ENCODE measurements at places on chromosomes 5 and 9.

DNA sequence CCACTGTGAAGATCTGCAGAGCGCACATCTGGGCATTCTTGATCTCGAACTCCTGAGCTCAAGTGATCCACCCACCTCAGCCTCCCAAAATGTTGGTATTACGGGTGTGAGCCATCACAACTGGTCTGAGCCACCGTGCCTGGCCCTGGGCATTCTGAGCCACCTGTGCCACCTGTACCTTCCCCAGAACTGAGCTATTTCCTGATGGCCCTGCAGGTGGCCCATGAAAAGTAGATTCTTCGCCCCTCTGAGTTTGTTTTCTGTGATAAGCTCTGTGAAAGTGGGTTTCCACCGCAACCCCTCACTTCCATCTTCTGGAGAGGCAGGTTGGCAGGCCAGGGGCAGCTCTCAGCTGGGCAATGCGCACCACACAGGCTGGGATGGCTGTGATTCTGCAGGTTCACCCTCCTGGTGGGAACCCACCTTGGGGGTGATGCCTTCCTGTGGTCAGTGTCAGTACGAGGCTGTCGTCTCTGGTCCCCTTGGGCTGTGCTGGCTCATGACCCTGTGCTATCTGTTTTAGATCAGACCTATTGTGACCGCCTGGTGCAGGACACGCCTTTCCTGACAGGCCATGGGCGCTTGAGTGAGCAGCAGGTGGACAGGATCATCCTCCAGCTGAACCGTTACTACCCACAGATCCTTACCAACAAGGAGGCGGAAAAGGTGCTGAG, 11.3 kb downstream of the CARD19 start:
- no peak for DNase-seq

DNA sequence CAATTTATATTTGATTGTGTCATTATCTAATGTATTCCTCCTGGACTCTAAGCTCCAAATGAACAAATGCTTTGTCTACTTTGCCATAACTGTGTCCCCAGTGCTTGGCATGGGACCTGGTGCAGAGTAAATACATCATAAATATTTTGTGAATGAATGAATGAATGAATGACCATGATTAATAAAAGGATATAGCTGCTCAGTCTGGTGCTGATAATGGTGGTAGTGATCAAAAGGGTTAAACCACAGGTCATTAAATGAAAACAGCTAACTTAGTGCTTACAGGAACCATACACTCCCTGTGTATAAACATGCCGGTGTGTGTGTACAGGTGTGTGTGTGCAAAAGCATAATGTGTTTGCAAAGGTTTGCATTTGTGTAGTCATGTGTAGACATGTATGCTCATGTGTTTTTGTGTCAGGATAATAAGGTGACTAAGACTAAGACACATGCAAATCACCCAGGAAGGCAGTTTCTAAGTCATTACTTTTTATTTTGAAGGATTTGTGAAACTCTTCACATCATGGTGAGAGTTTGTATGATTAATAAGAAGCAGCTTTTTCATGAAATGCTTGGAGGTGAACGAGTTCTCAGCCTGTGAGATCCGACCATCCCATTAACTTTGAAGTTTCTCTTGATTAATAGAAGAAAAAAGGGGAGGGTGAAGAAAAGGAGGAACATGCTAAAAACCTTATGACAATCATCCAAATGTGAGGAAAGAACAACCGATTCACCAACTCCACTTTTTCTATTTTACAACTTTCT, 24.6 kb downstream of the SPARC start:
- DNase-seq, result no peak

DNA sequence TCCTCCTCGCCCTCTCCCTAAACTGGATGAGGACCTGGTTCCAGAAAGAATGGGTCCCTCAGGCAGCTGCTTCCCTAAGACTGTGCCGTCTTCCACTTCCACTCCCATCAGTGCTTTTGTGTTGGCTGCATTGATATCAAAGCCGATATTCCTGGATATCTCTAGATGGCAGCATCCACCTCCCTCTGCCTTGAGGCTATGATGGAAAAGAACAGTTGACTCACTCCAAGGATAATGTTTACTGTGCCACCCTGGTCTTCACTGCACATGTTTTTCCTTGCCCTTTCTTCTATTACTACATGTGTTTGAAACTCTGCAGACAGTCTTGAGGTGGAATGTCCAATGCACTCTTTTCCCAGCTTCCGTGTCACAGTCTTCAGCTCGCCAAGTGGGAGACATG, 211.6 kb downstream of the MAST4 start:
- DNase-seq, result peak; percentile 28

DNA sequence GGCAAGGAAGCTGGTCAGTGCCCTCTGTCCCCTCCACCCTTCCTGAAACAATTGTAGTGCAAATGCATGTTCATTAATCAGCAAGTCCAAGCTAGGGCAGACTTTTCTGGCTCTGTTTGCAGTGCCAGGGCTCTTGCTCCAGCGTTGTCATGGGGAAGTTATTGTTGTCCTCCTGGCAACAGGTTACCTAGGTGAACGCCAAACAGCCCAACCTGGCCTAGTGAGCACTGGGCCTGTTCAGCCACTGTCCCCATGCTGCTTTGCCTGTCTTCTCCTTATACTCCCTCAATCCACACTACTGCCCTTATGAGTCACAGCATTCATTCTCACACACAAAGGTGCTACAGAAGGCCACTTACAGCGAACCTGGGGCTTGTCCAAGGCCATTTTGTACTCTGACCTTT, 34.5 kb upstream of the GLIS3 start:
- DNase-seq, result no peak

- no peak for DNase-seq
Observed at GRCh38 chr5:37015795-37016666, 139.5 kb downstream of the NIPBL start.

GRCh38 chr5:132074772-132075718, 1.5 kb downstream of the CSF2 start:
- DNase-seq, result no peak

GRCh38 chr9:129567842-129568559, 52.9 kb downstream of the C9orf50 start:
- no peak for DNase-seq

GRCh38 chr5:160097991-160098390, 21.3 kb downstream of the PWWP2A start:
- no peak for DNase-seq

- DNase-seq, result no peak
Observed at GRCh38 chr9:93905473-93906133, 49.6 kb downstream of the BARX1 start.

GRCh38 chr5:136145030-136145429, 12.4 kb downstream of the SMAD5 start:
- no peak for DNase-seq

DNA sequence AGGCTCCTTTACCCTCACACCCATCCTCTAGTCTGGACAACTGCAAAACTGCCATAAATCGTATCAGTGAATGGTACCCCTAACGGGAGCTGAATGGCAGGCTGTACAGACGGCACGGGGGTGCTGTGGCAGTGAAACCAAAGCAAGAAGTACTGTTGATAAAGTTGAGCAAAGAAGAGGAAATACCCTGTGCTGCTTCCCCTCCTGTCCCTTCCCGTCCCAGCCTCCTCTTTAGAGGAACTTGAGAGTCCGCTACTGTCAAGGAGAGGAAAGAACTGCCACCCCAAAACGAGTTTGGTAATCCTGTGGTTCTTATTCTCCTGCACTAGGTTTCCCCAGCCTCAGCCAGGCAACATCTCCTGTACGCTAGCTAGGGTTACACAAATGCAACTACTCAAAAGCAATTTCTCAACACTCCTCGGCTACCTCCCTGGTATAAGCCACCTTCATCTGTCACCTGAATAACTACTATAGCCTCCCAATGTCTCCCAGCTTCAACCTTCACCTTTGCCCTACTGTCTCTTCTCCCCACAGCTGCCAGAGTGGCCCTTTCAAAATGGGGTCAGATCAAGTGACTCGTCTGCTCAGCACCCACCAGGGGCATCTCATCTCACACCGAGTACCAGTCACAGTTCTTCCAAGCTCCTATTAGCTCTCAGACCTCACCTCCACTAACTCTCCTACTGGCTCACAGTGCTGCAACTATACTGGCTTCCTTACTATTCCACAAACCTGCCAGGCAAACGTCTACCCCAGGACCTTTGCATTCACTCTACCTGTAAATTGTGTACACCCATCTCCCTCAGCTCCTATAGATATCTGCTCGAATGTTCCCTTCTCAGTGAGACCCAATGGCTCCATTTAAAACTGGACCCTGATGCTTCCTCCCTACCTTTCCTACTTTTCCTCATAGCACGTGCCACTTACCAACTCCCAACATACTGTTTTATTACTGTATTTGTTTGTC, 4.1 kb downstream of the GLRX start:
- DNase-seq, result no peak

DNA sequence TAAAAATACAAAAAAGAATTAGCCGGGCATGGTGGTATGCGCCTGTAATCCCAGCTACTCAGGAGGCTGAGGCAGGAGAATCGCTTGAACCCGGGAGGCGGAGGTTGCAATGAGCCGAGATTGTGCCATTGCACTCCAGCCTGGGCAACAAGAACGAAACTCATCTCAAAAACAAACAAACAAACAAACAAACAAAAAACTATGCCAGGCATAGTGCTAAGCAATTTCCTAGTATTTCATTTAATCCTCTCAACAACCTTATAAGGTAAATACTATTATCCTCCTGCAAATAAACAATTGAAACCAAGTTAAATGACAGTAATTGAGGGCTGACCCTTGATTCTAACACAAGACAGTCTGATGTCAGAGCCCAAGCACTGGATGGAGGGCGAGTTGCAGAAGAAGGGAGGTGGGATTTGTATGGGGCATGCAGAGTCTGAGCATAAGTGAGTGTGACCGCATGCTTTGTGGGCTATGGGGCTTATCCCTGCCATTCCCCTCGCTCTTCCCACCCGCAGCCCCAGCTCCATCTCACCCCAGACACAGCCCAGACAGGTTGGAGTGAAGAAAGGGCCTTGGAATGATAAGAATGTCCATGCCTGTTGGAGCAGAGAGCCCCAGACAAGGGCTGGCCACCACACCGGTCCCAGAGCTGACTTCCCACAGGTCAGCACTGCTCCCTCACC, 24.3 kb upstream of the RPS14 start:
- DNase-seq, result no peak

DNA sequence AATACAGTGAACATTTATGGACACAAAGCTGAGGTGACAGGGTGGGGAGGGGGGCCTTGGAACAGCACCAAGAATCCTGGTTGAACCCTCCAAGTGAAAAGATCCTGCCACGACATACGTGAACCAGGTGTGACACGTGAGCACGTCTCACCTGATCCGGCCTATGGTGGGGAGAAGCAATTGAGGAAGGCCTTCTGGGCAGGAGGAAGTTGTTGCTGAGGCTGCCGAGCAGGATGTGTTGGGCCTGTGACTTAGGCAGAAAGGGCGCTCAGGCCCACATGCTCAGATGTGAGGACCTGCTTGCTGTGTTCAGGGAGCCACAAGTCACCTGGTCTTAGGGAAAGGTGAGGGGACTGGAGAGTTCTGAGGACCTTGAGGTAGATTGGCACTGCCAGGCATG, 2.5 kb upstream of the MAPK9 start:
- DNase-seq, result no peak

DNA sequence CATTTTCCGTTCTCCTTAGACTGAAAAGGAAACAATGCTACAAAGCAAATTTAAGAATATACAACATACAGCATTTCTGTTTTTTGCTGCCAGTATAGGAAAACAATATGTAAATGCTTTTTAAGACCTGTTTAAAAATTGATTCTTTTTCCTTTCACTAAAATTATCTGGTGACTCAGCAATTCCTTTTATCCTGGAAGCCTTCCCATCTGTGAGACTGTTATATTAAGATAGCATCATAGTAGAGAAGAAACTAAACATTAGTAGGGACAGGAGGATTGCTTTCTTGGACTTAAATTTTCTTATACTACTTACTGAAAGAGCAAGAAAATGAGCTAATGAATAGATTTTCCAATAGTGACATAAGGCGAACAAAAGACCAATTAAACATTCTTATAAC, 30.0 kb upstream of the GPR21 start:
- no peak for DNase-seq

- no peak for DNase-seq
Observed at GRCh38 chr5:151596828-151597539, 5.9 kb upstream of the FAT2 start.

DNA sequence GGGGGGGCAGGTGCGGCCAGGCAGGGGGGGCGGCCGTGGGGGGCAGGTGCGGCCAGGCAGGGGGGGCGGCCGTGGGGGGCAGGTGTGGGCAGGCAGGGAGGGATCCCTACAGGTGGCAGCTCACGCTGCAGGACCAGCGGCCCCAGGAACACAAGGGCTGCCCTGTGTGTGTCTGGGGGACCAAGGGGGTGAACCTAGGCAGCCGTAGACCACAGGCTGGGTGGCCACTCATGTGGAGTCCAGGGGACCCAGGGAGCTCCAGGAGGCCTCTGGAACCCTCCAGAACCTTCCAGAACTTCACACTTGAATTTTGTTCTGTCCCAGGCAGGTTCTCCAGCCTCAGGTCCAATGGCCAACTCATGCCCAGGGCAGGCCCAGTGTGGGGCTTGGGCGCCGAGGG, 51.6 kb upstream of the EGFL7 start:
- DNase-seq, result no peak

GRCh38 chr5:75192804-75193203, 43.9 kb downstream of the ANKRD31 start:
- DNase-seq, result no peak

GRCh38 chr9:126614088-126614454, 343 bp downstream of the LMX1B start:
- DNase-seq, result no peak

DNA sequence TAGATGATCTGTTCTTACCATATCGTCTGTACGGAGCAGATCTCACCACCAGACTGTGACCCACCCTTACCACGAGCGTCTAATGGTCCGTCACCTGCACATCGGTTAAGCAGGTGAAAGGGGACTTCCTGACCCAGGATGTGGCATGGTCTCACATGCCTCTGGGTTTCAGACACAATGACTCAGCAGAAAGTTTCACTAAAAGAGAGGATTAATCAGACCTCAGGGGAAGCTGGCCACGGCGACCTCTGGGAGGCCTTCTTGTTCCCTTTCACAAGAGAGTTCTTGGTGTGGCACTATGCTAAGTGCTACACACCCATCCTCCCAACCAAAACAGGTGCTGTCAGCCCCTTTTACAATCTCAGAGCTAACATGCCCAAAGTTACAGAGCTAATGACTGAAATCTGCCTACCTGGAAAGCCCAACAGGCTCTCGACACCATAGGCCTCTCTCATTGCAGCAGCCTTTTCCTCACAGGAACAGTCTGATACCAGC, 41.6 kb downstream of the ADAMTS12 start:
- no peak for DNase-seq

DNA sequence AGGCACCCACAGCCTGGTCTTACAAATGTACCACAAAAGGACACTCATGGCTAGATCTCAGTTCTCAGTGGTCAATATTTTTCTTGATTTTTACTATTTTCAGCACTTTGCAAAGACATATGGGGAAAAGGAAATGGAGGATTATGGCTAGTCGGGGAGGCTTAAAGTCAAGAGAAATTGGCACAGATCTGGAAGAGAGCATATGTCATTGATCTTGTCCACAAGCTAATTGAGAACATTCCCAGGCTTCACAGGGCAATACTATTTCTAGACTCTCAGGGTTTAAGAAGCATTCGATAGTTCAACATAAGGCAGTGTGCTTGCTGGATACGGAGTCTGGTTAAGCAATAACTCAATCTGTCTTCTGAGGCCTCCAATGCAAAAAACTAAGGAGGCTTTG, 285.8 kb downstream of the ZNF608 start:
- DNase-seq, result no peak
